Adrenal gland (tissue), 19 donors: ENCODE measurements at places on chromosomes 1 and 21. TPM values are rescaled to one million over a fixed set of nuclear protein-coding genes. Genes with fewer than 3 reads are reported as not detected.

Gene MTF2
- 24.7 TPM for total RNA-seq

Gene OR6K3
- not detected for total RNA-seq

Gene PROX1
- 20.2 TPM for total RNA-seq

Gene OR2T2
- not detected for total RNA-seq

DNA sequence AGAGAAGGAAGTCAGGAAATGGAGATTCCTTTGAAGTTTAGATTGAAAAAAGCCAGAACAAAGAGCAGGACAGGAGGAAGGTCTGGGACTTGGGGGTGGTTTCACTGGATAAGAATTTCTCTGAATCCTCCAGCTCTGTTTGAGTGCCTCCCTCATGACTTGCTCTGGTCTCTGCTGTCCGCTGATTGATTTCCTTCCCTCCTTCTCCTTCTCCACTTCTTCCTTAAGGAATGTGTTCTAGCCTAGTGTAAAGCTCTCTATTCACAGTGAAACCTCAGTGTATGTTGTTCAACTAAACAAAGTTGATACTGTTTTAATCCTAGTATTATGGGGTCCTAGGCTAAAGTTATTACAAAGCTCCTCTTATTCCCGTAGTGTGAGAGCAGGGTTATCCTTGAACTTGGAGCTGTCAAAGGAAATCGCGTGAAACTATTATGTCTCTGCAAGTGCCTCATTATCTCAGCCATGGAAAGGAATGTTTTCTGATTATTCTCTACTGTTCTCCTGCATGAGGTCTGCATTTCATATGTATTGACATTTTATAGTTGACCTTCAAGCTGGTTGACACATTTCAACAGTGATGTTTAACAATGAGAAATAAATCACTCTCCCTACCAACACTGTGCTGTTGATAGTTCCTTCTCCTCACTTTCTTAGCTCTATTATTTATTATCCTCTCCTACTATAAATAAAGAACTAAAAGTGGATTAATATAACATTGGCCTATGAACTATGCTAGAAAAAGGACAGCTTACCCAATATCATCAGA, 82.7 kb upstream of the KCTD3 start:
- no peak for DNase-seq

DNA sequence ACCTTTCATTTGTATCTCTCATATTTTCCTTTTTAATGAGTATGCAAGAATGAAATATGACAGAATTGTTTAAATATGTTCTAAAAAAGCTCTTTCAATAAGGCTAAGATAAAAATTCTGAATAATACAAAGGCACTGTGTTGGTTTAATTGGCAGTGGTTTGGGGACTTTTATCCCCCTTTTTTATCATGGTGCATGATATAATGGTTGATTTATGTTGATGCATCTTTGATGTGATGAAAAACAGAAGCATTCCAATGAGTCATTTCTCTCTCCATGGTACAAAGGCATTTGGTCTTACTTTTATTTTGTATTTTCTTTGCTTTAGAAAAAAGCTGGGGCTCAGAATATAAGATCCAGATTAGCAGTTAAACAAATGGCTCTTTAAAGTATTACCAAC, 127.2 kb upstream of the GREM2 start:
- no peak for DNase-seq

- DNase-seq = no peak
Measured at GRCh38 chr1:87712261-87713010, 383.8 kb downstream of the LMO4 start.

GRCh38 chr1:87106144-87106543, 191.7 kb downstream of the HS2ST1 start:
- no peak for DNase-seq

DNA sequence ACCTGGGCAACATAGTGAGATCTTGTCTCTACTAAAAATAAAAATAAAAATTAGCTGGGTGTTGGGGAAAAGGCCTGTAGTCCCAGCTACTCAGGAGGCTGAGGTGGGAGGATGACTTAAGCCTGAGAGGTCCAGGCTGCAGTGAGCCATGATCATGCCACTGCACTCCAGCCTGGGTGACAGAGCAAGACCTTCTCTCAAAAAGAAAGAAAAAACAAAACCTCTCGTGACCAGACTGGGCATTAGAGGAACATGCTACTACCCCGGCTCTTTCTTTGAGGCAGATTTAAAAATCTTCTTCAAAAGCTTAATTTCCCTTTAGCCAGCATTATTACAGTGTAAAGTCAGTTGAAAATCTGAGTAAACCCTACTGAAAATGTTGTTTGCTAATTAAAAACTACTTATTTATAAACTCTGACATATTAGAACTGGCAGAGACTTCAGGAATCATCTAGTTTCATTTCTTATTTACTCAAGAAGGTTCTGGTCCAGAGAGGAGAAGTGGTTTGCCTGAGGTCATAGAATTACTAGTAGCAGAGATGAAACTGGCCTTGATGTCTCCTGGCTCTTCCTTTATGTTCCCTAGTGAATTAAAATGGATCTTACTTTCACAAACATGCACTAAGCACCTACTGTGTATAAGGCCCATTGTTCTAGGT, 11.6 kb upstream of the ELAVL4 start:
- DNase-seq = no peak

GRCh38 chr1:235883261-235883927, 16.7 kb upstream of the LYST start:
- peak; percentile 97 for DNase-seq

DNA sequence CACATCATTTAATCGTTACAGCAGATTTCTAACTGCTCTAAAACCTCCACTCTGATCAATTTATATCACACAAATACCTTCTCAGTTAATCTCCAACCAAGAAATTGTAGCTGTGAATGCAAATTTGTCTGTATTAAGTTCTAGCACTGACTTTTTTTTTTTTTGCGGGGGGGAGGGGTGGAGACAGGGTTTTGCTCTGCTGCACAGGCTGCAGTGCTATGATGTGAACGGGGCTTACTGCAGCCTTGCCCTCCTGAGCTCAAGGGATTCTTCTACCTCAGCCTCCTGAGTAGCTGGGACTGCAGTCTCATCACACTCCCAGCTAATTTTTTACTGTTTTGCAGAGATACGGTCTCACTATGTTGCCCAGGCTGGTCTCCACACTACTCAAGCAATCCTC, 163.6 kb downstream of the RERE start:
- DNase-seq = no peak

GRCh38 chr1:18556364-18556763, 74.3 kb upstream of the PAX7 start:
- DNase-seq = no peak

DNA sequence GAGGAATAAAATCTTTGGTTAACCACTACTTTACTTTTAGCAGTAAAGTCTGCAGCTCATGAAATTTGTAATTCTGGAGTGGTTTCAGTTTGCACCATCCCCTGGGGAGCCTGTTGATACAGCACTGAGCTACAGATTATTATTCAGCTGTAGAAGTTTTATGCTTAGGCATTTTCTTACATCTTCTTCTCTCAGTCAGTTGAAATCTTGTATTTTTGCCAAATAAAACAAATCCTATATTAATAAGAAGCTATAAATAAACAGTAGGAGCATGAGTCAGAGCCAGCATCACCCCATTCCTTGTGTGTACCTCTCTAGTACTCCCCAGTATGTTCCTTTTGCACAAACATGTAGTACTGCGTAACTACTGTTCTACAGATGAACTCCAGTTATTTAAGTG, 118.9 kb downstream of the ATF6 start:
- DNase-seq = no peak
